ENCODE measurements at places on chromosomes 16 and 17.

GRCh38 chr17:81685108-81685507 lies 1.3 kb downstream of the HGS start:
- peak; percentile 35 for DNase-seq

- DNase-seq = no peak
These were observed 21.6 kb downstream of the VASN start for GRCh38 chr16:4393240-4393600.

GRCh38 chr16:79171931-79172705 lies 428.4 kb downstream of the MAF start:
- DNase-seq = no peak

GRCh38 chr17:74515941-74516340 lies 15.3 kb downstream of the CD300LB start:
- no peak for DNase-seq

- no peak for DNase-seq
These were observed 41.3 kb upstream of the MNT start for GRCh38 chr17:2442166-2442565.

GRCh38 chr17:59374612-59375011 lies 43.2 kb downstream of the YPEL2 start:
- DNase-seq = no peak

Measured in amniotic stem cell (primary cell).